Dermis microvascular lymphatic vessel endothelial cell (primary cell): ENCODE measurements at places on chromosomes 12 and 14. TPM values are rescaled to one million over a fixed set of nuclear protein-coding genes. Genes with fewer than 3 reads are reported as not detected.

FSCB gene
- not detected in 2 replicates for total RNA-seq

PAH gene
- not detected in 2 replicates for total RNA-seq

DNA sequence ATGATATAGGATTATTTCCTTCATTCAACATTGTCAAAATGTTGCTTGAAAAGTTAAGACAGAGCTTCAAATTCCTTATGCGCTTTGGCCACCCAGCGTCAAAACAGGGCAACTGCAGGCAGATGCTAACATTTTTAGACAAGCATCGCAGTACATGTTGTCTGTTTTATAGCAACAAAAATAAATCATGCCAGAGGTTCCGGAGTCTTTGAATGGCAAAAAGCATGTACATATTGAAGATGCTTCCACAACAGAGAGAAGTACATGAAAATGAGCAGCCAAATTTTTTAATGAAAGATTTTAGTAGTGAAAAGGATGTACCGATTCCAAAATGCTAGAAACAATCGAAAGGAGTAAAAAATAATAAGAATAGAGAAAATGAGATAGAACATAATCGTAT lies 49.8 kb upstream of the USP15 start:
- peak; percentile 5 for DNase-seq

DNA sequence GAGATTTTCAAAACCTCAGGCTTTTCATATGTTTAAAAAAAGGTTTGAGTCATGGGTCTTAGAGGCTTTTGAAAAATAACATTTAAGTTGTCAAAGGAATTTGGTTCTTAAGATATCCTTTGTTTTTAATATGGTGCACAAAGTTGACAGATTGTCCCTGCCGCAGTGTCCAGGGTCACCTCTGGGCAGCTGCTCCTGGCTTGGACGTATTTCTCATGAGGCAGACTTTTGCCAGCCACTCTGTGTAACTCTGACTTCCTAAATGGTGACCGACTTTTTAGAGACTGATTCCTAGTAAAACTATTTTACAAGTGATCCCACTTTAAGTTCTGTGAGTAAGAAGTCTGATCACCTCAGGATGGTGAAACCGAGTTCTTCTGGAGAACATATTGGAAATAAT lies 27.5 kb downstream of the XRCC3 start:
- no peak for DNase-seq

DNA sequence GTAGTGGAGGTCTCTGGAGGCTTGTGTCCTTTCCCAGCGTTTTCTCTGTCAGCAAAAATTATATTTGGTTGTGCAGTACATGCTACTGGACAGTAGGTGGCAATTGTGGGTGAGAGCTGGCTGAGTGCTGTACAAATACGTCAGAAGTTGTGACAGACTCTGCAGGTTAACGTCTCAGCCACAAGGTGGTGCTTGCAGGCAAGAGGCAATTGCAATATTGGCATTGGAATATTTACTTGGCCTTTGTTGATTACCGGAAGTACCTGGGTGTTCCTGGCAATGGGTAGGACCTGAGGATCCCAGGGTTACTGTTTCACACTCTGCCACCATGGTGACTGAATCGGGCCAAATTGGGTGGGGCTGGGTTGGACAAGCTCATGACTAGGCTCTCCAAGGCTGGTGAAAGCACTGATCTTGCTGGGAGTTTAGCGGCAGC lies 333.9 kb upstream of the LMO3 start:
- DNase-seq = peak; percentile 72

GRCh38 chr12:8594072-8594471 lies 18.6 kb downstream of the AICDA start:
- no peak for DNase-seq
